ENCODE measurements at places on chromosomes 3 and 15. TPM values are rescaled to one million over a fixed set of nuclear protein-coding genes. Genes with fewer than 3 reads are reported as not detected.

DNA sequence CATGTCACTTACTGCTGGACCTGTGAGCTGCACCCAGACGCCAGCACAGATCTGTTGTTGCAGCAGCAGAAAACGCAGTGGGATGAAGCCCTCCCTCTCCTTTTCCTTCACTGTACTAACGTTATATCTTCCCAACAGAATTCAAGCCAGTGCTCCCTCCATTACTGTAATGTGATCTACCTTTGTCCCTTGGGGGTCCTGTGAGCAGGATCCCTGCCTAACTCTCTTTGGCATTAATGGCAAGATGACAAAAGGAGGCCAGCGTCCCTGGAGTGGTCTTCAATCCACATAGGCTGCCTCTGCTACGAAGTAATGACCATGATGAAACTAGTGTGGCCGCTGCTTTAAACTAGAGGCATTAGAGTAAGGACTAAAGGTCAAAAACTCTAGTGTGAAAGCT lies 69.3 kb upstream of the SOX14 start:
- no peaks in the 10 kb centered on the region for H3K27me3 ChIP-seq
- no peak overlapping the region for H3K4me3 ChIP-seq
- H3K4me1 ChIP-seq = no peaks in the 10 kb centered on the region

GRCh38 chr3:175258763-175259162 lies 399.6 kb downstream of the NAALADL2 start:
- H3K27me3 ChIP-seq = no peaks in the 10 kb centered on the region
- no peak overlapping the region for H3K4me3 ChIP-seq
- no peaks in the 10 kb centered on the region for H3K4me1 ChIP-seq
- DNase-seq = no peak
- no peak overlapping the region for H3K27ac ChIP-seq
- H3K36me3 ChIP-seq = no peaks in the 10 kb centered on the region

- H3K27me3 ChIP-seq = no peaks in the 10 kb centered on the region
- H3K27ac ChIP-seq = no peak overlapping the region
- H3K36me3 ChIP-seq = no peaks in the 10 kb centered on the region
- H3K4me3 ChIP-seq = no peak overlapping the region
- no peak for DNase-seq
Observed at GRCh38 chr15:98657721-98658120, 9.4 kb downstream of the IGF1R start.

DNA sequence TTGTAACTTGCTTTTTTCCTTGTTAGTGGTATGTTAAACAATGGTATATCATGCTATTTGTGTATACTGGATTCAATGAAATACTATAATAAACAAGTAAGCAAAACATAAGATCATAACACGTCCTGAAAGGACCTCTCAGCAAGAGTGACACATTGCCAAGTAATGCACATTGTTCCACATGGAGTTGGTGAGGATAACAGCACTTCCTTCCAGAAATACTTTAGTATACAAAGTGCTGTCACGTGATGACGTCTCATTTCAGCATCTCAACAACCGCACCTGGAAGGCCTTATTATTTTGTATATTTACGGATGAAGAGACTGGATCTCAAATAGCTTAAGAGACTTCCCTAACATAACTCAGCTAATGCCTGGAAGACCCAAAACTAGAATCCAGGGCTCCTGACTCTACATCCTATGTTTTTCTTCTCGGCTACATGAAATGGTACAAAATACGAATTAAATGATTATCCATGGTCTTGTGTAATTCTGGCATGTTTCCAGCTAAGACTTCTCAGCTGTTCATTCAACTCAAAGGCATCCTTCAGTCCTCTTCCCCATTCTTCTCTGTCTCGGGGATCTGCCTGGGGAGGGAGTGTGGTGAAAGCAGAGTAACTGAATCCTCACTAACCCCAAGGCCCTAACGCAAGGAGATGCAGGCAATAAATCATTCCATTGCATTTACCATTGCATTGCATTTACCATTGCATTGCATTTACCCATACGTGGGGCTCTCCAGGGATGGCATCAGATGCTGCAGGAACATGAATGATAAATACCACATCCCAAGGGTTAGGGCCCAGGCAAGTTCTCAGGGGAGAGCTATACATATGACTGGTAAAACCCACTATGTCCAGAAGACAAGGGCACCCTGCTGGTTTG lies 79.2 kb downstream of the LIPC start:
- DNase-seq = no peak
- peaks cover 11% of the 10 kb centered on the region for H3K4me1 ChIP-seq
- no peaks in the 10 kb centered on the region for H3K36me3 ChIP-seq
- no peak overlapping the region for H3K27ac ChIP-seq

Gene SPATA12
- 0.16 TPM for total RNA-seq

Gene NANOGP8
- total RNA-seq = not detected

Measured in Caco-2 (cell line).